ENCODE measurements at places on chromosomes 7 and 10.
A peak's percentile ranks its signal among the peaks of the same experiment; 100 is the strongest.

- DNase-seq: no peak
These were observed 94.2 kb upstream of the PHYHIPL start for GRCh38 chr10:59082249-59082648.

GRCh38 chr7:103919272-103919868 lies 70.1 kb downstream of the RELN start:
- DNase-seq: no peak

DNA sequence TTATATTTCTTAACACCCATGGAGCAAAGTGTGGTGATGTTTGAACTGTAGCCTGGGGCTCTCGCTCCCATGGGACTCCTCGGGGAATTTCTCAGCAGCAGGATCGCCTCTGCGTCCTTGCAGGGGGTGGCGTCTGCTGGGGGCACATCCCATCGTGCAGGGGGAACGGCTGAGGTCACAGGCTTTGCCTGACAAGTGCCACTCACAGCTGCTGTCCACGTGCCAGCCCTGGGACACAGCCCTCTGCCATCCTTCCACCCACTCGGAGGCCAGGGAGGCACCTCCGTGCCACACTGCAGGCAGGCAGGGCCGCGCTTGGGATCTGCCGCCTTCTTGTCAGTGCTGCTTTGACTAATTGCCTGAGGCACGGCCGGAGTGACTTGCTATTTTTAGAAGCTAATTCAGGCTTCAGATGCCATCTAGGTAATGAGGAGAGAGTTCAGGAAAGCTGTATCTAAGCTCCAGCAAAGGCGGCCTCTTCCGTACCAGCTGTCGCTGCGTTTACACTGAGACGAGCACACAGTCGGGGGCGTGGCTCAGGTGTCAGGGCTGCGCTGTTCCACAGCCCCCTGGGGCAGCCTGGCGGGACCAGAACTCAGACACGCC lies 45.7 kb downstream of the PITRM1 start:
- DNase-seq: no peak

GRCh38 chr10:21499701-21500577 lies 25.5 kb downstream of the SKIDA1 start:
- DNase-seq: peak; percentile 58

DNA sequence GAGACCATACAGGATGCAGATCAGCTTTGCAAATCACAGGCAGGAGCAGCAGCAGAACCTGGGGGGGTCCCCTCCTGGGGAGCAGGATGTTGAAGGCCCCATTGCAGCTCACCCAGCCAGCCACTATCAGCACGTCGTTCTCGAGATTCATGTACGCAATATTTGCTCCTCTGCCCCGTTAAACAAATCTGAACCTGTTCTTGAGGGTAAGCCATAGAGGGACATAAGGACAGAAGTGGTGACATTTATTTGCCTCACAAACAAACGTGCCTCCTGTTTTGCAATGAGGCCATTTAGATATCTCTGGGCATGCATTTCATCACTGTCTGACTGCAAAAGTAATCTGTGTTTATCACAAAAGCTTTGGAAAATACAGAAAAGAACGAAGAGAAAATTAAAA lies 87.3 kb upstream of the BAIAP2L1 start:
- no peak for DNase-seq

GRCh38 chr10:87038786-87039185 lies 18.7 kb downstream of the FAM25A start:
- DNase-seq: no peak

DNA sequence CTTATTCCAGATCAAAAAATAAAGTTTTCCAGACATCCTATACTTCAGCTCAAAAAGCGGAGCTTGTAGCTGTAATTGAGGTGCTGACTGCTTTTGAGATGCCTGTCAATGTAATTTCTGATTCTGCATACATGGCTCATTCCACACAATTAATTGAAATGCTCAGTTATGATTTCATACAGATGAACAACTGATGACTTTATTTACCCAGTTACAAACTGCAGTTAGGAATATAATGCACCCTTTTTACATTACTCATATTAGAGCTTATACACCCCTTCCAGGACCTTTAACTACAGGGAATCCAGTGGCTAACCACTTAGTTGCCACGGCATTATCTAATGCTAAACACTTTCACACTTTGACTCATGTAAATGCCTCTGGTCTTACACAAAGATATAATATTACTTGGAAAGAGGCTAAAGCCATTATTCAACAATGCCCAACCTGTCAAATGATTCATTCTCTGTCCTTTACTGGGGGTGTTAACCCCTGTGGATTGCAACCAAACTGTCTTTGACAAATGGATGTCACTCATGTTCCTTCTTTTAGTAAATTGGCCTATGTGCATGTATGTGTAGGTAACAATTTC lies 147.3 kb downstream of the ZNF33B start:
- no peak for DNase-seq

DNA sequence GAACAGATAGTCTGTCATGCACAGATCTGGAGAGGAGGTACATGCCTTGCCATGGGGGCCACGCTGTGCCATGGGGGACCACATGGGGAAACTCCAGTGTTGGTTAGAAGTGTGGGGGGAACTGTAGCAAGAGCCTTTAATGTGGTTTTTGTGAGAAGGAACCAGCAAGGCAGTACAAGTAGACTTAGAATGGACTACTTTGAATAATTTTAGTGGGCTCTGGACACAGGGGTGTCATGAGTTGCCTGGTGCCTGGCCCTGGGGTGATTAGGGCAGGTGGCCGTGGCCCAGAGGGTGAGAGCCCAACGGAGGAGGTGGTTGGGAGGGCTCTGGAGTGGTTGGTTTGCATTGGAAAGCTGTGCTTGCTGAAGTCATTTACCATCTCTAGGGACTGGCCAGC lies 77.2 kb downstream of the CXCL12 start:
- no peak for DNase-seq

- peak; percentile 20 for DNase-seq
These were observed 283.1 kb upstream of the PITRM1 start for GRCh38 chr10:3455385-3456334.

GRCh38 chr10:51694086-51694768 lies 5.2 kb downstream of the CSTF2T start:
- DNase-seq: no peak

DNA sequence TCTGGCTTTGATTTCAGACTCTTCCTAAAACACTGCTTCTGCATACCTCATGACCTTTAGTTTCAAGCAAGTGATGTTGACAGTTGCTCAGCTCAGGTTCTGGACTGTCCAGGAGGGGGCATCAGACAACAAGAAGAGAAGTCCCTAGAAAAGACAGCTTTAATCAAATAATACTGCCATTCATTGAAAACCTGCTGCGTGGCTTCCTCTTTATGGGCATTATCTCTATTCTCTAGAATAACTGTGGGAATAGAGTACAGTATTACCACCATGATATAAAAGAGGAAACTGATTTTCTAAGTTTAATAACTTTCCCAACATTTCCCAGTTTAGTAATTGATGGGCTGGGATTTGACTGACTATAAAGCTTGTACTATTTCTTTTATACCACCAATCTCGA lies 170.4 kb downstream of the SNX13 start:
- peak; percentile 54 for DNase-seq

GRCh38 chr7:35773994-35774393 lies 26.9 kb upstream of the SEPTIN7 start:
- no peak for DNase-seq

DNA sequence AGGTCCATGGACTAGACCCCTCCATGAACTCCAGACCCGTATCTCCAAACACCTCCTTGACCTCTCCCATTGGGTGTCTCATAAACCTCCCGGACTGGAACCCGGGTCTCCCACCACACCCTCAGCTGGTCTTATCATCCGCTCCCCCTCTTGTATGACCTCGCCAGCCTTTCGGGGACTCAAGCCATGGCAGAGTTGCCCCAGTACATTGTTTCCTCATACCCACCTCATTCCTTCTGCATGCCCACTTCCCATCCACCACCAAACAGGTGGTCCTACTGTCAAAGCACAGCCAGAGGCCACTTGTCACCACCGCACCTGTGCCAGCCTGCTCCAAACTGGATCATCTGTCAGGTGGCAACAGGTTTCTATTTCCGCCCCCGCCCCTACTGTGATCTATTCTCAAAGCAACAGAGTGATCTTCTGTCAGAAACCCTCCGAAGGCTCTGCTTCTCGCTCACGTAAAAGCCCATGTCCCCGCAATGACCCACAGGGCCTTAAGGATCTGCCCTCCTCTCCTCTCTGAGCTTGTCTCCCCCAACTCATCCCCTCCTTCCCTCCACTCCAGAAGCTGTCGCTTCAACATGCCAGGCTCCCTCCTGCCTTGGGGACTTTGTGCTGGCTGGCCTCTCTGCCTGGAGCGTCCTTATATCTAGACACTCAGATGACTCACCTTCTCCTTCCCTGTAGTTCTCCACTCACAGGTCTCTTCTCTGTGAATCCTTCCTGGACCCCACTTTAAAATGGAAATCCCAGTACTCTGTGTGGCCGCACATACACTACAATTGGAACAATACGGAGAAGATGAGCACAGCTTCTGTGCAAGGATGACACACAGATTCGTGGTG lies 22.8 kb upstream of the PRKAG2 start:
- no peak for DNase-seq

DNA sequence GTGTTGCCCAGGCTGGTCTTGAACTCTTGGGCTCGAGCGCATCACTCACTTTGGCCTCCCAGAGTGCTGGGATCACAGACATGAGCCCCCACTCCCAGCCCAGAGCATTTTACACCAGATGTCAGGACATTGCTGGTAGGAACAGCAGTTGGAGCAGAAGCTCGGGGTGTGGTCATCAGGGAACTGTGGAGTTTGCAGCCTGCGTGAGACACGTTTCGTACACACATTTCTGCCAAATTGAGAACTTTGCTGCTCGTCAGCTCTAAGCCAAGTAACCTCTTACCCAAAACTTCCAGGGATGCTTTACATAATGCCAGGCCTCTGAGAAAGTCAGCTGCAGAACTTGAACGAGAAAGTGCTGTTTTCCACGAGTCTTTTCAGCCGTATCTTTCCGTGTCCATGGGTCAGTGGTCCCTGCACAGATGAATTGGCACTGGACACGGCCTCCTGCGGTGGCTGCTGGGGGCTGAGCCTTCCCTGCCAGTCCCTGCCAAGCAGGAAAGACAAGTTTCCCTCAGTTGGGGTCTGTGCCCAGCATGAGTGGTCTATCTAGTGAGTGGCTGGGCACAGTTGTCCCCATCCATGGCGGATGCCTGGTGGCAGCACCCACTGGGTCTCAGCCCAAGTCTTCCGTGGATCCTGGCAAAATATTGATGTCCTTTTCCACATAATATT lies 54.4 kb downstream of the DNAJB6 start:
- DNase-seq: no peak

DNA sequence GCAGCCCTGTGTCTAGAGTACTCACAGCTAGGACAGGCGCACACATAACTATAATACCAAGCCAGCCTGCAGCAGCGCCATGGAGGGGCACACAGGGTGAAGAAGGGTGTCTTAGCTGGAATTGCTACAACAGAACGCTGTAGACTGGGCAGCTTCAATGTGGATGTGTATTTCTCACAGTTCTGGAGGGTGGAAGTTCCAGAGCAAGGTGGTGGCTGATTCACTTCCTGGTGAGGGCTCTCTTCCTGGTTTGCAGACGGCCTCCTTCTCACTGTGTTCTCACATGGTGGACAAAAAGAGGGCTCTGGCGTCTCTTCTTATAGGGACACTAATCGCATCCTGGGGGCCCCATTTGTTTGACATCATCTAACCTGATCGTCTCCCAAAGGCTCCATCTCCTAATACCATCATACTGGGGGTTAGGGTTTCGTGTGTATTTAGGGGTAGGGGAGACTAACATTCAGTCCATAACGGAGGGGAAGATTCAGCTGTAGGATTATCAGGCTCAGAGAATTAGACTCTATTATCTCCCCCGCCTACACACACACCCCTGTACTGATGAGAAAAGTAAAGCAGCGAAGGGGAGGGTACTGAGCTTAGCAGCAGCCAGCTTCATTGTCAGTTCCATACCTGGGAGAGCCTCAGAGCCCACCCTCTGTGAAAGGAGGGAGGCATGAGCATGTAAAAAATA lies 289.1 kb downstream of the CCDC3 start:
- DNase-seq: no peak

DNA sequence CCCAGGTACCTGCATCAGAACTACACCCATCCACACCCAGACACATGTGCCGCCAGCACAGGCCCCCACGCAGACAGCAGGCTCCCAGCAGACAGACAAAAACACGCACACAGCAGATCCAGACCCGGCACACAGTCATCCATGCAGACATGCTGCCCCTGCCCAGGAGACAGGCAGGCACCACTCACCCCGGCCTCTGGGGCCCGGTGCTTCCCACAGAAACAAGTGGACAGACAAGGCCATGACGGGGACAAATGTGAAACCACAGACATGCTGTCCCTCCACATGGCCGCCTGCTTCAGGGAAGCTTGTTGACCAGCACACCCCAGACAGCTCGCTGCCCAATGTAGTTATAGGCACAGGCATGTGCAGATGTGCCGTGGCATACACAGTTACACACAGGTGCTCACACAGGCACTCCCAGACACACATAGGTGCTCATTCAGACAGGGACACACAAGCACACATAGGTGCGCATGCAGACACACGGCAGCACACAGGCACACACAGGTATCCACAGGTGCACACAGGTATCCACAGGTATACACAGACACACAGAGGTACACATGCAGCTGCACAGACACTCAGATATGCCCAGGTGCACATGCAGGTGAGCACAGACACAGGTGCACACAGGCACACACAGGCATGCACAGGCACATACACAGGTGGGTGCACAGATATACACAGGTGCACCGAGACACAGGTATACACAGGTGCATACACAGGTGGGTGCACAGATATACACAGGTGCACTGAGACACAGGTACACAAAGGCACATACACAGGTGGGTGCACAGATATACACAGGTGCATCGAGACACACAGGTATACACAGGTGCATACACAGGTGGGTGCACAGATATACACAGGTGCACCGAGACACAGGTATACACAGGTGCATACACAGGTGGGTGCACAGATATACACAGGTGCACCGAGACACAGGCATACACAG lies 10.5 kb upstream of the SCART1 start:
- no peak for DNase-seq

DNA sequence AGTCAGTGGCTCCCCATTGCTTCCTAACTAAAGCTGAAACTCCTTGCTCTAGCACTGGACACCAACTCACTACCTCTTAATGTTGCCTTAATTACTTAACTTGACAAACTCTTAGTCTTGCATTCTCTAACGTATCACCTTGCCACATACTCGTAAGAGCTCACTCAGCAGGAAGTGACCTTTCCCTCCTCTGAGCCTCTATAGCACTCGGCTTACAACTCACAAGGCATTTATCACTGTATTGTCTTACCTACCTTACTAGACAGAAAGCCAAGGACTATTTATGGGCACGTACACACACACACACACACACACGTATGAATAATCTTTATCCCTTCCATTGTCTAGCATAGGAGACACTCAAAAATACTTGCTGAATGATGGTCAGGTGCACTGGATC lies 21.2 kb downstream of the CEP41 start:
- DNase-seq: no peak
